ENCODE measurements at places on chromosomes 4 and X.

DNA sequence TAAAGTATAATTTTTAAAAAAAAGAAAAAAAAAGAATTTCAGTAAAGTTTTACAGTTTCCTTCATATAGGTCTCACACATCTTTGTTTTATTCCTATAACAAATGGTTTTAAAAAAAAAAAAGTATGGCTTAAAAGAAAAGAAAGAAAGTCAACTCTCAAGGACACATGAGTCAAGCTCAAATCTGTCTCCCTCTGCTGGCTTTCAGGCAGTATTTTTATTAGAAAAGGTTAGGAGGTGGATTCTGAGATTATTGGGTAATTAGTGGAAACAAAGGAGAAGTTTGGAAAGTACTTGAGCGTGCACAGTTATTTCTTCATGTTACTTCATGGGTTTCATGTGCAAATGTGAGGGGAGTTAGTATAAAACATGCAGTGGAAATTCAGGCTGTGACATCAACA, 36.6 kb upstream of the BTC start:
- DNase-seq: no peak

- DNase-seq: no peak
Observed at GRCh38 chr4:58325070-58325469, 1214.9 kb upstream of the IGFBP7 start.

GRCh38 chr4:187027272-187027671, 303.6 kb upstream of the FAT1 start:
- DNase-seq: no peak

DNA sequence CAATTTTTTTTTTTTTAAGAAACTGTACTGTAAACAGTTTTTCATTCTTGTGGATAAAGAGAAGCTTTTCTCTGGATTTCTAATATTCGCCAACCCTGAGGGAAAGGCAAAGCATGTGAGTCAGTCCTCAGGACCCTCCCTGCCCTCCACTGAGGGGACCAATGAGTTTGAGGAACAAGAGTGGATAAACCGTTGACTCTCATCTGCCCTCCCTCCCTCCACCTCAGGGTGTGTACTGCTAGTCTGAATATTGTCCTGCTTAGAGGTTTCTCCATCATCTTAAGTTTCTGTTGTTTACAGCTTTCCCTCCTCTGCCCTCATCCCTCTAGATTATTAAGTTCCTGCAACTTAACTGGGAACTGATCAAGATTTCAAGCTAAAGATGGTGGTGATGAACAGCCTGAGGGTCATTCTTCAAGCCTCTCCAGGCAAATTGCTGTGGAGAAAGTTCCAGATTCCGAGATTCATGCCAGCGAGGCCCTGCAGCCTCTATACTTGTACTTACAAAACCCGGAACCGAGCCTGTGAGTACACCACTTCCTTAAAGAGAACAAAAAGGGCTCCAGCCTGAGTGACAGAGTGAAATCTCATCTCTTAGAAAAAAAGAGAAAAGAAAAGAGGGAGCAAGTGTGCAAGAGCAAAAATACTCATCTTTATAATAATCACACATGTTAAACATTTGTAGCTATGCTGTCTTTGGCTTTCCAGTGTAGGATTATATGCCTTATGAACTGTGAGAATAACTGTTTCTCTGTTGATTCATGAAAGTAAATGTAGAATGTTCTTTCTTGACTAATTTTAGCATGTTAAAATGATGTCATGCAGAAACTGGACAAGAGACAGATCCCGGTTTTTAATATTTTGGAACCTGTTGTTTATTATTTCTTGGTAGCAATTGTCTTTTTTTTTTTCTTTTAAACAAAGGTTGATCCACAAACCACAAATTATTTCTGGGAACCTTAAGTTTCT, 11.9 kb downstream of the CA5B start:
- DNase-seq: peak; percentile 22

DNA sequence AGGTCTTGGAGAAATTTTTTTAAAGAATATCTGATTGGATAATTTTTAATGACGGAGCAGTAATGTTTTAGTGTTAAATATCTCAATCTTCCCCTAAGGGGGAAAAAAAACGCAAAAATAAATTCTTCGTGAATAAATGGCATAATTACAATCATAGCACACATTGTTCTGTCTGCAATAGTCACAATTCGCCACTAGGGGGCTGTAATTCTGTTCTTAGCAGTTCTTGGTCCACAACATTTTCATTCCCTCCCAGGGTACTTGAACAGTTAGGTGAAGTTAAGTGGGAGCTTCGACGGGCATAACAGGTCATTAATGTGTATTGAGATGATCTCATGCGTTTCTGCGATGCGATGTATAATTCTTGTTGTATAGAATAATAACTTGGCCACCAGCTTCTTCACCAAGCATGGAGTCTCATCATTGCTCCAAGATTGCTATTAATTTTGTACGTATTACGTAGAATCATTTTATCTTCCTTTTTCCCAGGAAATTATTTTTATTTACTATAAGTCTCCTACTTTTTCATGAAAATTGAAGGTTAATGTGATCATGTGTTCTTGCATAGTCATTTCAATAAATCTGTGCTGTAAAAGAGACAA, 27.2 kb downstream of the HTR2C start:
- DNase-seq: peak; percentile 19

- no peak for DNase-seq
Observed at GRCh38 chr4:175874306-175874705, 62.2 kb upstream of the GPM6A start.

DNA sequence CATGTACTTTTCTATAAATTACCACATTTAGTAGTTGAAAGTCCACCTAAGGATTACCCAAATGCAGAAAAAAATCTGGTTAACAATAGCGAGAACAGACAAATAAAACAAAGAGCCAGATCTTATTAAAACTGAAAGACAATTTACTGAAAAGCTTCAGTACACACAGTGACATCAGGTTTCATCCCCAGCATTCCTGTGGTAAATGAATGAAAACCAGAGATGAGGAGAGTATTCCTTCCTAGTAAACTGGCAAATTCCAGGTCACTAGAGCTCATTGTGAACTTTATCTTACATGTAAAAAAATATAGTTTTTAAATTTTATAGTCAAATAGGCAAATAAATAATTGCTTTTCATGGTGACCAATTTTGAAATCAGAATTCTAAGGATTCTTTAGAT, 1290.5 kb downstream of the ADGRL3 start:
- DNase-seq: no peak

DNA sequence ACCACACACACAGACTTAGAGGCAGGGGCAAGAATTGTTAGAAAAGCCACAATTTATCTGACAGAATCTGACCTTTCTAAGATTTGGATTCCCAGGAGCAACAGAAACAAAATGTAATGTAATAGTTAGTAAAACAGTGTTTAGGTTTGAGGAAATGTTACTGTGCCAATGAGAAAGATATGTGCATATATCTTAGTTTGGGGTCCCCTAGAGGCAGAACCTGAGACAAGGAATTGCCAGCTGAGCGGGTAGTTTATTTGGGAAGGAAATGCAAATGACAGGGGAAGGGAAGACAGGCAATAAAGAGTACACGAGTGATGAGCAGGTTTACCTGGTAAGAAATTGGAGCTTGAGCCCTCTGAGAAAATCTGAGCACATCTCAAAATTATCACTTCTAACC, 31.3 kb upstream of the DDX53 start:
- DNase-seq: no peak

- no peak for DNase-seq
Observed at GRCh38 chr4:113057891-113058290, 8.4 kb downstream of the ANK2 start.

- DNase-seq: no peak
Observed at GRCh38 chrX:146973283-146973682, 158.7 kb upstream of the CXorf51A start.

DNA sequence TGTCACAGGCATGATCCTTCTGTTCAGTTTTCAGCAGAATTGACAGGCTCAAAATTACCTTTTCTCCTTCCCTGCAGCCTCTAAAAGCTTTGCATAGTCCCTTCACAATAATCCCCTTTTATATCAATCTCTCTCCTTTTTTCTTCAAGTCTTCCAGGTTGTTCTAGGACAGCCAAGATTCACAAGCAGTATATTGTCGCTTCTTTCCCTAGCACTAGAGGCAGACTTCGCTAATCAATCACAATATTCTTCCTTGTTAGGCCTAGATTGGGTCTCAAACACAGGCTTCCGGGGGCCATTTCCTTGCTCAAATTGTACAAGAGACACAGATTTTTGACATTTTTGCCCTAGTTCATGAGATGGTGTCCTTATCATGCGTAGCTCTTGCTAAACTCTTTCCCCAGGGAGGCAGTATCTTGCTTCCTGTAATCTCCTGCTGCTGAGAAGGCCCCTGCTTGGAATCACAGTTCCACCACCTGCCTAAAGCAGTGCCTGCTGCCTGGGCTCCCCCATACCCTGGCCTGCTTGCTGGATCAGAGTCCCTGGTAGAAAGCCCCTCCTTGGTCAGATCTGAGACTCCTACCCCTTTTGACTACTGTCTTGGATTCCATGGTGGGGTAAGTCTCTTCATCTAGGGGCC, 57.3 kb downstream of the DMP1 start:
- no peak for DNase-seq

- DNase-seq: no peak
Observed at GRCh38 chr4:151874328-151874727, 113.5 kb upstream of the GATB start.

DNA sequence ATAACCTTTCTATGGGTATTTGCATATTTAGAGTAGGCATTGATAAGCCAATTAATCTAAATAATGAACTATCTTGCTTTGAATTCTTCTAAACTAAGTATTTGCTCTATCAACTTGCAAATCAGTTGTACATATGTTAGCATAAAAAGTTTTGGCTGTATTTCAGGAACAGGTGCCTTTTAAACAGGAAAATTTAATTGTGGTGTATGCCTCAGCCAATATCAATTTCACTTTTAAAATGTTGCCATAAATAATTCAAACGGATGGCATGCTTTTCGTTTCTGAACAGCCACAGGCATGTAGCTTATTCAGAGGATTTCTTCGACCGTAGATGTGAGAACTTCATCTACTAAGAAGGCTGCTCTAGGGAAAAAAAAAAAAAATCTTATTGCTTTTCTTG, 99.9 kb downstream of the DCLK2 start:
- no peak for DNase-seq

DNA sequence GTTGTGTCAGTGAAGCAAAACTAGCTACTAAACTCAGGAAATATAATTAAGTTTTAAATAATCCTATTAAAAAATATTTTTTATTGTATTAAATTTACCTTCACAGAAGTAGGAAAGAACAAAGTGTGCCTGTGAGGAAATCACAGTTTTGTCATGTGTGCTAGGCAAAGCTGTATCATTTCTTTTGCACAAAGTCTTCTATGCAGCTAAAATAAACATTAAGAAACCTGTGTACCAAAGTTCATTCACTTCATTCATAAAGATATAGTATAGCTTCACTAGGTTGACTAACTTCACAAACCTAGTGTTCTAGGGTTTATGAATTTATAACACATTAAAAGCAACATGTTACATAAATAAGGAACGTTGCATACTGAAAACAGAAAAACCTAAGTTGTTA, 131.0 kb downstream of the PDS5A start:
- no peak for DNase-seq

GRCh38 chrX:151175283-151176062, 911 bp upstream of the GPR50 start:
- no peak for DNase-seq

GRCh38 chr4:10151182-10151581, 34.6 kb upstream of the WDR1 start:
- DNase-seq: peak; percentile 63

GRCh38 chrX:69285881-69286564, 120.8 kb upstream of the PJA1 start:
- peak; percentile 31 for DNase-seq

- no peak for DNase-seq
Observed at GRCh38 chr4:77493829-77494551, 111.6 kb upstream of the CXCL13 start.

- no peak for DNase-seq
Observed at GRCh38 chrX:53445977-53446376, 11.8 kb upstream of the HSD17B10 start.

DNA sequence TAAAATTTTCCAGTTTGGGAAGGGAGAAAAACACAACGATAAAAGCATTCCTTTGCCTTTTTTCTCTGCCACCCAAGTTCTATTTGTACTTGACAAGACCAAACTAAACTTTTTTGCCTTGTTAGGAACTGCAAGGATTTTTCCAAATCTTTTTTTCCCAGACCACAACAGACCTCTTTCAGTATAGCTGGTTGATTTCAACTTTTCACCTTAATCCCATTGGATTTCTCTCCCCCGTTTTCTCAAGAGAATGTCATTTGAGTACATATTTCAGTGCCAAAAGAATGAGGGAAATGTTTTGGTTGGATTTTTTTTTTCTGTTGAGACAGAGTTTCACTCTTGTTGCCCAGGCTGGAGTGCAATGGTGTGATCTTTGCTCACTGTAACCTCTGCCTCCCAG, 18.5 kb upstream of the SGMS2 start:
- no peak for DNase-seq

GRCh38 chrX:15399962-15400391, 15.8 kb upstream of the VEGFD start:
- no peak for DNase-seq

DNA sequence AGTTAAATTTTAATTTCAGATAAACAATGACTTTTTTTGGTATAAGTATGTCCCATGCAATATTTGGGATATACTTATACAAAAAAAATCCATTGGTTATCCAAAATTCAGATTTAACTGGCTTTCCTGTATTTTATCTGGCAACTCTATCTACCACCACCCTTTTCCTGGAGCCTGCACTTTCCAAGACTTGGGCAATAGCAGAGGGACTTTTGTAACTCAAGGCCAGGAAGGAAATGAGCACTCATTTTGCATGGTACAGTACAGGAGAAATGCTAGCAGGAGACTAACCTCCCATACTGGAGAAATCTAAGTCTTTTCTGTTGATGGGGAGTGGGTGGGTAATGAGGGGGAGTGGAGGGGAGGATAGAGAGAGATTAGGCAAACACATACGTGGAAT, 37.7 kb upstream of the PLAC1 start:
- DNase-seq: no peak

- DNase-seq: no peak
Observed at GRCh38 chr4:140790171-140790570, 34.0 kb upstream of the TBC1D9 start.
